NK-92 treated with Interleukin-12 subunit alpha and Interleukin-12 subunit beta, amount 100 ng/mL, for 24 hours (cell line): ENCODE measurements at places on chromosomes 2 and 18.

GRCh38 chr2:131022731-131023130, 70.5 kb downstream of the FAM168B start:
- DNase-seq = no peak

GRCh38 chr18:79851489-79851888, 53.8 kb downstream of the KCNG2 start:
- no peak for DNase-seq

DNA sequence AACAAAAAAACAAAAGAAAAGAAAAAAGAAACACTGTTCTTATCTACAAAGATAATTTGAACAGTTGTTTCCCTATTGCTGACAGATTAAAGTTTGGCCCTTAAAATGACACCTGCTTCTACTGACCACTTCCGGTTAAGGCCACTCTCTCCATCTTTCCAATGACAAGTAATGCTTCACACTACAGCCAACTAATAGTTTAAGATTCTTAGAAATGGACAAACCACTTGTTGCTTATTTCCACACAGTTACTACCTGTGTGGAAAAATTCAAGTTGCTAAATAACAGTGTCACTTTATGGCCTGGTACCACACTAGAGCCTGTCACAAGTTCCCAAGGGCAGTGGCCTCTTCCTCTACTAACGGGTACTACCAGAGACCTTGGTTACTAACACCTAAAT, 2.4 kb downstream of the TMEM185B start:
- DNase-seq = no peak

DNA sequence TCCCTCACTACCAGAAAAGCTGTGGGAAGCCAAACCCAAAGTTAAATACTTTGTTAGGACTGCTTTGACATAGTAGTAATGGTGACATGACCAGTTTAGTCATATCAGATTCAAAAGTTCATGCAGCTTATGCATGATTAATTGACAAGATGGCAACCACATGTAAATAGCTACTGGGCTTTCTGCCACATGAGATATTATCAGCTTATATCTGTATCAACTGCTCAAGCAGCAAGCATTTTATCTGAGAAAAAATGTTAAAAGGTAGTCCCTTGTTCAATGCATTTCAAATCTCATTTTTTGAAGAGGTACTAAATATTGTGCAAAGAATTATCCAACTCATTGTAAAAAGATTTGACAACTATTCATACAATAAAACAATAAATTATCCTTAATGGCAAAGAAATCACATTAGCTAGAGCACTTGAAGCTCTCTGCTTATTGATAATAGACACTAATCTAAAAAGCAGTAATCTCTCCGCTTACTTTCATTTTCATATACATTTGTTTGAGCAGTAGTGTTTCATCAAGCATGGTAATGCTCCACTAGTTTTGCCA, 993.6 kb upstream of the NXPH2 start:
- DNase-seq = no peak
